ENCODE measurements at places on chromosomes 6 and 20.

DNA sequence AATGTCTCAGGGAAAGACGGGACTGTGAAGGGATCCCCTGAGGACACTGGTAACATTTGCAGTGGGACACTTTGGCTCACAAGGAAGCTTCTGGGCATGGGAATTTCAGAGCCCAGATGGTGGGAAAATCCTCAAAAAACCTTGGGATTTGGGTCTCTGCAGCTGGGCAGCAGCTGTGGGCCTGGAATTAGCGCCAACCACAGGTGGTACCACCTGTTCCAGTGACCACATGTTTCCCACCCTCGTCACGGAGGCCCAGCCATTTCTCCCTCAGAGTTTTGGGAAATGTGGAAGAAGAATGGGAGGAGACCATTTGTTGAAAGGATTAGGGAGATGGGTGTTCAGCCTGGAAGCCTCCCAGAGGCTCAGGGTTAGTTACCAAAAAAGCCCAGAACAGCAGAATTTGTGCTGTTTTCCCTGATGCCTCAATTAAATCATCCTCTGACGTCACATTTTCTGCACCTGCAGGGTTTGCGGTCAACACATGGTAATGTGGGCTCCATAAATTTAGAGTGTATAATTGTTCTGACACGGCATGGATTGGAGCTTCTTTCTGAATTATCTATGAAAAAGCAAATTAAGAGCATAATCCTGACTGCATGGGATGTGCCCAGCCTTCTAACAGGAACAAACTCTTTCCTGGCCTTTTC is 34.4 kb downstream of the EDN3 start:
- no peak for DNase-seq

GRCh38 chr6:52566853-52567279 is 10.0 kb downstream of the TRAM2 start:
- no peak for DNase-seq

- DNase-seq = no peak
Observed at GRCh38 chr6:80959034-80959433, 793.4 kb downstream of the TENT5A start.

DNA sequence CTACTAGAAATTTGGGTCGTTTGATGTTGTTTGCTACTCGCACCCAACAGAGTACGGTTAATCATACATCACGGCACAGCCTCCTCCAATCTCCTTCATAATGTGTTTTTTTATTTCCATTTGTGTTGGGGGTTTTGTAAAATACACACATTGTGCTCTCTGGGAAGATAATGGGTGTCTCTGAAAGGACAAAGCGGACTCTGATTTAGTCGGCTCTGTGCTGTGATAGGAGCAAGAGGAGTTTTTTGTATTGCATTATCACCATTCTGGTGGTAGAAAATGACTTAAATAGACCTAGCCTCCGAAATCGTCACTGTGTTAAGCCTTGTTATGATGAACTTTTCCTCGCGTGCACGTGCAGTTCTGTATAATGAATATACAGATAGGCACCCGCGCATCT is 196.3 kb downstream of the CDH4 start:
- no peak for DNase-seq

GRCh38 chr20:60092729-60093128 is 134.5 kb downstream of the CDH26 start:
- DNase-seq = no peak

GRCh38 chr20:19568128-19568527 is 189.9 kb upstream of the RIN2 start:
- DNase-seq = no peak

- no peak for DNase-seq
Observed at GRCh38 chr6:89385156-89385667, 26.9 kb downstream of the RRAGD start.

GRCh38 chr6:122734529-122735395 is 44.8 kb upstream of the FABP7 start:
- no peak for DNase-seq

DNA sequence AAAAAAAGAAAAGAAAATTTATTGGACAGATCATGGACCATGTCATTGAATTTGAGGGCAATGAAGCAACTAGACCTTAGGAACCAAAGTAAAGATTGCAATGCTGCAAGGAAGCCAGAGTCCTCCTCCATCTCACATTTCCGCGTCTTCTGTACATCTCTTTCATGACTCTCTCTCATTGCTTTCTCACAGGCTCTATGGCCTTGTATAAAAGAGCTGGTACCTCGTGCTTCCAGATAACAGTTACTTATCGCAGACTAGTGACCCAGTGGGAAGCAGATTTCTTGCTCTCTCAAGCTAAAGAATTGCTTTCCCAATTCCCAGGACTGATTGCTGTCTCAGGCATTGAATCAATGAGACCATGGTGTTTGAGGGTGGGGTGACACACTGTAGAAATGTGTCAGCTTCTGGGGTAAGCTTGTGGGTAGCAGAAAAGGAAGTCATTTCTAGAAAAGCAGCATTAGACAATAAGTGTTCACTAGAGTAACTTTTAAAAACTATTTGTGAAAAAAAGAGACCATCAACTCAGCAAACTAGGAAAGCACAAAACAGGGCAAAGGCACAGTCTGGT is 635.3 kb downstream of the UTRN start:
- no peak for DNase-seq

GRCh38 chr6:148385379-148385778 is 42.7 kb downstream of the SASH1 start:
- no peak for DNase-seq

- DNase-seq = no peak
Observed at GRCh38 chr6:132972971-132973370, 158.6 kb downstream of the RPS12 start.

- no peak for DNase-seq
Observed at GRCh38 chr20:57902473-57902872, 192.7 kb upstream of the PMEPA1 start.

GRCh38 chr6:67412035-67412434 is 1223.0 kb upstream of the ADGRB3 start:
- DNase-seq = no peak

GRCh38 chr6:7916959-7917358 is 6.4 kb upstream of the TXNDC5 start:
- DNase-seq = no peak

- DNase-seq = no peak
Observed at GRCh38 chr20:46401478-46401860, 4.9 kb downstream of the ELMO2 start.

DNA sequence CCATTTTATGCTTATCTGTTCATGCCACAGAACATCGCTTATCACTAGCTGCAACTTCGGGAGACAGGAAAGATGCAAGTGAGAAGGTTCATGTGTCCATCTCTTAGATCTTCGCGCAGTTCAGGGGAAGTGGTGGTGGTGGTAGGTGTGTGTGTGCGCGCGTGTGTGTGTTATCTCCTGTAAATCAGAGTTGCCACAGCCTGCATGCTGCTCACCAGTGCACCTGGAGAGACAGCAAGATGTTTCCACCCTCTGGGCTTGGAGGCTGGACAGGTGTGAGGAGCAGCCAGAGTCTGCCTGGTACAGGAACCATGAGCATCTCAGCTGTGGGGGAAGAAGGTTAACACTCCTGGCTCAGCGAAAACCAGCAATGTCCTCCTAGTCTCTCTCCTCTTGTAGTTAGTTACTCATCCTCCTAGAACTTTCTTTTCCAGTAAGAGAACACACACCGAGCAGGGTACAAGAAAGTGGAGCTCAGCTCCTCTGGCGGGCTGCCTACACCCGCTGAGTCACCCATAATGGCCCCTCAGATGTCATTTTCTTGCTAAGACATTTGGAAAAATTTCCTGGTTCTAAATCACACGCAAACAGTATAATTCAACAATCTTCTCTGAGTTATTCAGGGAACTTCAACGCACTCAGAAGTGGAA is 5.1 kb upstream of the TUBB1 start:
- no peak for DNase-seq

GRCh38 chr20:48703511-48704219 is 124.1 kb downstream of the PREX1 start:
- DNase-seq = no peak

DNA sequence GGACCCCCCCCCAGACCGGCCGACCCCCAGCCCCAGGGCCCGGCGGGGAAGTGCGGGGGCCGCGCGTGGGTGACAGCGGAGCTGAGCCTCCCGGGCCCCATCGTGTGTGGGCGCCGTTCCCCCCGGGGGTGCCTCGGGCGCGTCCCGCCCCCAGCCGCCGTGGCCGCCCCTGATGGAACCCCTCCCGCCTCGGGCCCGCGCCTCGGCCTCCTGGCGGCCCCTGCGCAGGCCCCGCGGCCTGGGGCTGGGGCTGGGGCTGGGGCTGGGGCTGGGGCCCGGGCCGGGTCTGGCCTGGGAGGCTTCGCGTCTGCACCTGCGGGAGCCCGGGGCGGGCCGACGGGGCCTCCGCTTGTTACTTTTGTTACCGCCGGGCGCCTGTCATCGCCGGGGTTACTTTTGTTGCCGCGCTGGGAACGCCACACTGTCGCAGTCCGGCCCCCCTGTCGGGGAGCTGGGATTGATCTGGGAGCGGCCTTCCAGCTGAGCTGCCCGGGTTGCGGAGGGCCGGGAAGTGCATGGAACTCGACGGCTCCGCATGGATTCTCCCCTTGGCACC is 598 bp downstream of the OGFR start:
- DNase-seq = no peak

GRCh38 chr6:156854466-156855161 is 77.4 kb downstream of the ARID1B start:
- no peak for DNase-seq

DNA sequence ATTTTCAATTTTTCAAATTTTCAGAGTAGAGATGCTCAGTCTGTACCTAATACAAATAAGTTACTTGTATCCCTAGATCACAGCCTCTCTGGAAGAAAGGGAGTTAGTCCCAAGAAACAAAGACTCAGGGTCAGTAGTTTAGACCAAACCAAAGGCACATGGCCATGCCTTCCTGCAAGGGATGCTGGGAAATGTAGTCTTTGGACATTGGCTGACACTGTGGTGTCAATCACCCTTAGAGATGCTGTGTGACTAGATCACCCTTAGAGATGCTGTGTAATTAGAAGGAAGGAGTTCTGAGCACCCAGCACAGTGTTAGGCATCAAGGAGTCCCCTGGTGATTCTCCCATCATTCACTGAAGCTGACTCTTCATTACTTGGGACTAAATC is 202.1 kb downstream of the NFATC2 start:
- DNase-seq = no peak

DNA sequence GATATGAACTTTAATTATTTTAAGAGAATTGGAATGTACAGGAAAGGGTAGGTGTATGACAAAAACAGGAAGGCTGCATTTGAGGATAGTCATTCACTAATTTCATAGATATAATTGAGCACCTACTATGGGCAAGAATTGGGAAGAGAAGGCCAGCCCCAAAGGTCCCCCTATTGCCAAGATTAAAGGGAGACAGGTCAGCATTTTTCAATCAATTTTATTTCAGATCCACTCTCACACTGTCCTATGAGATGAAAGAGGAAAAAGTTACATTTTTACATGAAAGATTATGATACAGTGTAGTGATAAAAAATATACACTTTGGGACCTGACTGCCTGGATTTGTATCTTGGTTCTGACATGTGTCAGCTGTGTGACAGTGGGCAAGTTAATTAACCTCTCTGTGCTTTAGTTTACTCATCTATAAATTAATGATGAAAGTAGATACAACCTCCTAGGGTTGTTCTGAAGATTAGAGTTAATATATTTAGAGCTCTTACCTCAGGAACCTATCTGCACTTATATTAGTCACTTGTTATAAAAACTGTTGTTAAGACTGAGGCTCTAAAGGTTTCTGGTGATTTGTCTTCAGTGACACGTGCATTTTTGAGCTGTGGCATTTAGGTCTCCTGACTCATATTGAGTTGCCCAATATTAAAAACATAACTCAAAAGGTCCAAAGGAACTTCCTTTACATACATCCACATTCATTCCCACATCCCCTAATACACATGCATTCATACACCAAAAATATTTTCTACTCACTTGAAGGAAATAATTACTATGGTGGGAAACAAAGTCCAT is 45.7 kb downstream of the SCGN start:
- DNase-seq = no peak

GRCh38 chr20:35939264-35939663 is 15.0 kb downstream of the SCAND1 start:
- DNase-seq = no peak

GRCh38 chr6:134057478-134057877 is 5.1 kb upstream of the SLC2A12 start:
- no peak for DNase-seq

- DNase-seq = no peak
Observed at GRCh38 chr6:156807028-156807427, 29.9 kb downstream of the ARID1B start.

DNA sequence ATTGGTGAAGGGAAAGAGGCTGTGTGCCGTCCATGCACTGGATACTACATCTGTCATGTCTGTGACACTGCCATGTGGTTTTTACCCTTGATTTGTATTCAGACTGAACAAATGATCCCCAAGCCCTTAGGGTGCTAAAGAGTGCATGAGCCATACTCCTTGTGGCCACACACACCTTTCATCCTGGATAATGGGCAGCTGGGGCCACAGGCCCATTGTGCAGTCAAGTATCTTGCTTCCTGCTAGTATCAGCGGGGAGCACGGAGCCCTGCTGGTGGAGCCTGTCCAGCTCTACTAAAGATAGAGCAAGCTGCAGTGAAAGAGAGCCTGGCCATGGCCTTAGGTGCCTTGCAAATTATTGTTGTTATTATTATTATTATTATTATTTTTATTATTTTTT is 75.1 kb downstream of the SLX4IP start:
- no peak for DNase-seq

DNA sequence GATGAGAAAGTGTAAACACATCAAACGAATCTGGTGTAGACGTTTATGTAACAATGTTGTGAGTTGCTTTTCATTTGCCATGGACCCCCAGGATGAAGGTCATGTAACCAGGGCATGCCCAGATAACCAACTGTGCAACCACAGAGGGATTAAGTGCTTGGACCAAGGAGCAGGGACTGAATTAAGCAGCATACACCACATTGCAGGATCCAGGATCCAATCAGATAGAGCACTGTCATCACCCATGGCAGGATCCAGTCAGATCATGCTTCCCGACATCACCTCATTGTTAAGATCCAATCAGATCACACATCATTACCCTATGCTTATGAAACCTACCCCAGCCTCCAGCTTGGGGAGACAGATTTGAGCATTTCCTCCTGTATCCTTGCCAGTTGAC is 74.3 kb upstream of the RCAN2 start:
- no peak for DNase-seq

DNA sequence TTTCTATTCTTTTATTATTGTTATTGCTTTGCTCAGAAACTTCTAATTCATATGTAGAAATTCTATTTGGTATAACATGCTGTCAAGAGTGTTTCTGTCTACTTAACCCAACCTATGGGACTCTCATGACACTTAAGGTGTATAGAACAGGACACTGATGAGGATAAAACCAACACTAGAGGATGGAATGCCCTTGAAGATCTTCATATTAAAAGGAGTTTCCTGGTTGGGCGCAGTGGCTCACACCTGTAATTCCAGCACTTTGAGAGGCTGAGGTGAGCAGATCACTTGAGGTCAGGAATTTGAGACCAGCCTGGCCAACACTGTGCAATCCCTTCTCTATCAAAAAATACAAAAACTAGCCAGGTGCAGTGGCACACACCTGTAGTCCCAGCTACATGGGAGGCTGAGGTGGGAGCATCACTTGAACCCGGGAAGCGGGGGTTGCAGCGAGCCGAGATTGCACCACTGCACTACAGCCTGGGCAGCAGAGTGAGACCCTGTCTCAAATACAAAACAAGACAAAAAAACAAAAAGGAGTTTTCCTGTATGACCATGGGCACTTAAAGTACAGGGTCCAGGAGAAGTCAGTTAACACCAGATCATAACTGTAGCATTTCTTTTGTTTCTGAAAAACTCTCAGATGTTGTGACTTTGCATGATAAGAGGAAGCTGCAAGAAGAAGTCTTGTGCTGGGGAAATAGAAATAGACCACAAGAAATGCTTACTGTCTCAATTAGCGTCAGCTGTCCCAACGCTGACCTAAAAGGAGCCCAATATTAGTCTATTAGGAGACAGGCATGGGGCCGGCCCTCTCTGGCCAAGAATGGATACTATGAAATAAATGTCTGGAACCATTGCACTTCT is 38.9 kb upstream of the CD2AP start:
- no peak for DNase-seq
